ENCODE measurements at places on chromosomes 2 and 18. TPM values are rescaled to one million over a fixed set of nuclear protein-coding genes. Genes with fewer than 3 reads are reported as not detected.

- DNase-seq = no peak
Observed at GRCh38 chr18:9048808-9049494, 53.5 kb upstream of the NDUFV2 start.

DNA sequence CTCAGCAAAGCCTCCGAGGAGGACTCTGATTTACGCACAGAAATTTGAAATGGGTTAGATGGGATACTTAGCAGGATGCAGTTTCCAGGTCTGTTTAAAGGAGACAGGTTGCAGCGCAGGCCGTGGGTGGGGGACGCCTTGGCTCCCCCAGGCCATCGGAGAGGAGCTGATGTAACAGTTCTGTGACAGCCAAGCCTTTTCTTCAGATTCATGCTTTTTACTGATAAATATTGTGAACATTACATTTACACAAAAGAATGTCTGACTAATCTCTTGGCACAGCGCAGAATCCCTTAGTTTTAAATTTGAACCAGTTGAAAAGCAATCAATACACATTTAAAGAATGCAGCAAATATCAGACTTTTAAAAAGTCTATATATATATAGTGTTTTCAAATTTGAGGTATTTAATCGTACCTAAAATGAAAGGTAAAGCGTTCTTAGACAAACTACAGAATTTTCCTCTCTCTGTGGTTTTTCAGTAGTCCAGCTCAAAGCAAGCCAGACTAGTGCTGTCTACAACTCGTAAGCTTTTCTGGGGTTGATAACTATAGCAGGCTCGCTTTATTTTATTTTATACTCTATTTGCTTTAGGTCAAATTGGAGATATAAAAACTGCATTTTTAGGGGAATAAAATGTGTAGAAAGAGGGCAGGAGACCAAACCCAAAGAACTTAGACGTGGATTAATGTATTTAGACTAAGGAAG is 221.9 kb downstream of the PIEZO2 start:
- no peak for DNase-seq

DNA sequence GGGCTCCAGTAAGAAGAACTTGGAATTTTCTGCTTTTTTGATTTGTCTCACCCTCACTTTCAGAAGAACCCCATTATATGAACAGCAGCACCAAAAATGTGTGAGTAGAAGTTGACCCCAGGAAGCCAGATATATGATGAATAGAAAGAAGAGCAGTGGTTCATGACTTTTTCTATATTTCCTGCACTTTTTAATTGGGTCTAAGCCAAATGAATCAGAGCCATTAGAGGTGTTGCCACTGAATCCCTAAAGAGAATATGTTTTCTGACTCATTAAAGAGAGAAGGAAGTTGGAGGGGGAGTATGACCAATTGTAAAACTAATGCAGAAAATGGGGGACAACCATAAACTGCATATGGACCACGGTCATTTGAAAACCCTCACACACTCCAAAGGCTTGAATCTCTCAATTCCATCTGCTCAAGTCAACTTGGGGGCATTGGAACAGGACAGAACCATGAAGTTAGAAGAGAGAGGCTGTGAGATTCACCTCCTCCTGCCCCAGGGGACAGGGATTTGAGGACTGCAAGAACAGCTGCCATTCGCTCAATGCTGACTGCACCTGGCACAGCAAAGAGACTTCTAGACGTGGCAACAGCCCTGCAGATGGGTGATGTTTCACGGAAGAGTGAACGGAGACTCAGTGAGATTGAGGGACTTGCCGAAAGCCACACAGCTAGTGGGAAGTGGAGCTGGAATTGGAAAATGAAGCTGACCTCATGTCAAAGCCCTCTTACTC is 3.0 kb downstream of the DAPL1 start:
- no peak for DNase-seq

The REEP1 gene
- 76.7 TPM for polyA plus RNA-seq

DNA sequence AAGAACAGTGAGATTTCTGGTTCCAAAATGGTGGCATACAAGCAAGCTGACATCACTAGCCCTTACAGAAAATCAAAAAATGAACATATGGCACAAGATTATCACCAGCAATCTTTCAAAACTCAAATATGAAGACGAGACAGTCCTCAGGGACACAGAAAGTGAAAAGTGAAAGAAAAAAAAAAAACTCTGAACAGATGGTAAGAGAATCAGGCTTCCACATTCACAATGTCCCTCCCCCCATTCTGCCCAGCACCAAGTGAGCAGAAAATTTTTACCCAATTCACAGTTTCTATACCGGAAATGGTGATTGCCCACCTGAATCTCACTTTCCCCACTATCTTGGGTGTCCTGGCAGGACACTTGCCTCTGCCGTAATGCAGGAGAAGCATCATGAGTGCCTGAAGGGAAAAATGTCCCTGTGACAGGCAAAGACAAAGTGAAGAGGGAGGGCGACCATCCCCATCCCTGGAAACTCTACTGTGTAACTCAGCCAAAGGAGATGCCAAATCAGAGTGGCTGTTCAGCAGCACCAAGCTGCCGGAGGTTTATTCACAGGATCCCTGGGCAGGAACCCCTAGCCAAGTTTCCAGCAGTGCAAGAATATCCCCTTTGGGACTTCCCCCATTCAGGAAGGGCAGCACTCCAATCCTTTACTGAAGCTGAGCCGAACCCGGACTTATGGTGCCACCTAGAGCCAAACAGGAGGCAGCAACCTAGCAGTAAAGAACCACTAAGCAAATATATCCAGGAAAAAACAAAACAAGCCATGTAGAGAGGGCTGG is 312.2 kb downstream of the LRATD1 start:
- DNase-seq = no peak

DNA sequence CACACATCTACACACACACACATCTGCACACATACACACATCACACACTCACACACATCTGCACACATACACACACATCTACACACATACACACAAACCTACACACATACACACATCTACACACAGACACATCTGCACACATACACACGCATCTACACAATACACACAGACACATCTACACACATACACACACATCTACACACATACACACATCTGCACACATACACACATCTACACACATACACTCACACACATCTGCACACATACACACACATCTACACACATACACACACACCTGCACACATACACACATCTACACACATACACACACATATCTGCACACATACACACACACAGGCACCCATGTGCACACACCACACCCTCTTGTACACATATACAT is 400 bp upstream of the PRLH start:
- no peak for DNase-seq

The LRRTM1 gene
- polyA plus RNA-seq = 0.34 TPM

- DNase-seq = no peak
Observed at GRCh38 chr2:99346218-99346617, 9.0 kb downstream of the EIF5B start.
